ENCODE measurements at places on chromosomes 2 and 18. TPM values are rescaled to one million over a fixed set of nuclear protein-coding genes. Genes with fewer than 3 reads are reported as not detected.

DNA sequence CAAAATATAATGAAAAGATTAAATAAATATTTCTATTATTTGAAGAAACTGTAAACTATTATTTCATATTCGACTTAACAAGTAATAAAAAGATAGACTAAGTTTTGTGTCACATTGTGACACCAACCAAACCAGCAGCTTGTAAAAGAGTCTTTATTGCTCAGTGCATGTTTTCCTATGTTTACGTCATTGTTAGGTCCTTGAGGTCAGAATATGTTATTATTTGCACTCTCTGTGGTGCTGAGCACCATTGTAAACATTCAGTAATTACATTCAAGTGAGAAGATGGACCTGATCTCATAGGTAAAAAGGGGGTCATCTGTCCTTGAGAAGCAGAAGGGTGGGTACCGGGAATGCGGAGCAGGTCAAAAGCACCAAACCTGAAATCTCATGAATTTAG, 1999.1 kb upstream of the CELF4 start:
- H3K4me1 ChIP-seq: no peaks in the 10 kb centered on the region
- H3K27ac ChIP-seq: no peak overlapping the region
- H3K4me3 ChIP-seq: no peak overlapping the region
- no peaks in the 10 kb centered on the region for H3K36me3 ChIP-seq
- no peaks in the 10 kb centered on the region for H3K27me3 ChIP-seq

GRCh38 chr2:177573120-177573519, 180.5 kb downstream of the AGPS start:
- H3K4me1 ChIP-seq: no peaks in the 10 kb centered on the region
- no peak overlapping the region for H3K4me3 ChIP-seq
- no peaks in the 10 kb centered on the region for H3K27me3 ChIP-seq
- no peak for DNase-seq
- no peak overlapping the region for H3K27ac ChIP-seq

- H3K27me3 ChIP-seq: peaks cover 7% of the 10 kb centered on the region
- H3K27ac ChIP-seq: no peak overlapping the region
- no peaks in the 10 kb centered on the region for H3K4me1 ChIP-seq
- no peak for DNase-seq
Measured at GRCh38 chr2:172978063-172978383, 97.6 kb upstream of the MAP3K20 start.

- no peaks in the 10 kb centered on the region for H3K27me3 ChIP-seq
- peak; percentile 30 for DNase-seq
- no peak overlapping the region for H3K27ac ChIP-seq
- H3K4me3 ChIP-seq: no peak overlapping the region
Measured at GRCh38 chr2:149715005-149715592, 127.5 kb upstream of the MMADHC start.

DNA sequence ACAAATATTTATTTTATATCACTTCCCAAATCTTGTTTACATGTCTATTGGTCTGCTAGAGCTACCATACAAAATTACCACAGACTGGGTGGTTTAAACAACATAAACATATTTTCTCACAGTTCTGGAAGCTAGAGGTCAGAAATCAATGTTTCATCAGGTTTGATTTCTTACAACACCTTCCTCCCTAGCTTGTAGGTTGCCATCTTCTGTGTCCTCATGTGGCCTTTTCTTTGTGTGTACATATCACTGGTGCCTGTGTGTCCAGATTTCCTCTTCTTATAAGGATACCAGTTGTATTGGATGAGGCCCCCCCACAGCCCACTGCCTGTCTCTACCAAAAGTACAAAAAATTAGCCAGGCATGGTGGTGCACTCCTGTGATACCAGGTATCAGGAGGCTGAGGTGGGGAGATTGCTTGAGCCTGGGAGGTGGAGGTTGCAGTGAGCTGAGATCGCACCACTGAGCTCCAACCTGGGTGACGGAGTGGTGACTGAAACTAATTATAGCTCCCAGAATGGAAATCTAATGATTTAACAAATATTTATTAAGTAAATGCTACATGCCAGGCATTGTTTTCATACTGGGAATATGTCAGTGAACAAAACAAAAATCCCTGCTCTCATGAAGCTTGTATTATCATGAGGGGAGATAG, 13.6 kb downstream of the EML4 start:
- no peak overlapping the region for H3K27ac ChIP-seq
- H3K36me3 ChIP-seq: no peaks in the 10 kb centered on the region
- H3K4me3 ChIP-seq: no peak overlapping the region
- peaks cover 83% of the 10 kb centered on the region for H3K4me1 ChIP-seq
- H3K27me3 ChIP-seq: no peaks in the 10 kb centered on the region

GRCh38 chr2:234911271-234911670, 40.5 kb upstream of the SH3BP4 start:
- H3K36me3 ChIP-seq: no peaks in the 10 kb centered on the region
- no peak overlapping the region for H3K4me3 ChIP-seq

DNA sequence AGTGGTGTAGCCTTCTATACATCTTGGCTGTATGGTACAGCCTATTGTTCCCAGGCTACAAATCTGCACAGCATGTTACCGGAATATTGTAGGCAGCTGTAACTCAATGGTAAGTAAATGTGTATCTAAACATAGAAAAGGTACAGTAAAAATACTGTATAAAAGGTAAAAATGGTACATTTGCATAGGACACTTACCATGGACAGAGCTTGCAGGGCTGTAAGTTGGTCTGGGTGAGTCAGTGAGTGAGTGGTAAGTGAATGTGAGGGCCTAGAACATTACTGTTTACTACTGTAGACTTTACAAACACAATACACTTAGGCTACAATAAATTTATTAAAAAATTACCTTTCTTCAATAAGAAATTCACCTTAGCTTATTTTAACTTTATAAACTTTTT, 3.7 kb upstream of the MRPS9 start:
- DNase-seq: no peak
- H3K4me3 ChIP-seq: no peak overlapping the region
- no peak overlapping the region for H3K27ac ChIP-seq
- H3K36me3 ChIP-seq: no peaks in the 10 kb centered on the region
- H3K27me3 ChIP-seq: no peaks in the 10 kb centered on the region
- peaks cover 12% of the 10 kb centered on the region for H3K4me1 ChIP-seq

GRCh38 chr2:180219491-180219890, 212.4 kb upstream of the CWC22 start:
- DNase-seq: no peak
- H3K4me3 ChIP-seq: no peak overlapping the region
- no peaks in the 10 kb centered on the region for H3K4me1 ChIP-seq
- no peak overlapping the region for H3K27ac ChIP-seq
- H3K36me3 ChIP-seq: no peaks in the 10 kb centered on the region

DNA sequence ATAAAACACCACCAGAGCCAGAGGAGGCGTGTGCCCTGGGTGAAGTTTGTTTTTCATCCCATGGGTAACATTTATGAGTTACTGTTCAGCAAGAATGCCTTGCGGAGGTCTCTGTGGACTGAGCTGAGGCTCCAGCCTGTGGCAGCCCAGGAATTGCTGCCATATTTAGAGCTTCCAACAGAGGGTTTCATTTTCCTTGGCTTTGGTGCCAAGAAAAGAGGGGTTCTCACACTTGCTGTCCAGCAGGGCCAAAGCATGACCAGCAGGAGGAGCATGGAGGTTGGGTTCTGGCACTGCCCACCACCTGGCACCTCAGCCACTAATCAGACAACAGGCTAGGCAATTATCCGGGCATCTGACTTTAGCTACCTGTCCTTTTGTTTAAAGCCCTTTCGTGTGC, 36.7 kb downstream of the EPAS1 start:
- H3K27me3 ChIP-seq: no peaks in the 10 kb centered on the region
- H3K36me3 ChIP-seq: no peaks in the 10 kb centered on the region
- DNase-seq: no peak
- H3K4me1 ChIP-seq: peaks cover 90% of the 10 kb centered on the region

DNA sequence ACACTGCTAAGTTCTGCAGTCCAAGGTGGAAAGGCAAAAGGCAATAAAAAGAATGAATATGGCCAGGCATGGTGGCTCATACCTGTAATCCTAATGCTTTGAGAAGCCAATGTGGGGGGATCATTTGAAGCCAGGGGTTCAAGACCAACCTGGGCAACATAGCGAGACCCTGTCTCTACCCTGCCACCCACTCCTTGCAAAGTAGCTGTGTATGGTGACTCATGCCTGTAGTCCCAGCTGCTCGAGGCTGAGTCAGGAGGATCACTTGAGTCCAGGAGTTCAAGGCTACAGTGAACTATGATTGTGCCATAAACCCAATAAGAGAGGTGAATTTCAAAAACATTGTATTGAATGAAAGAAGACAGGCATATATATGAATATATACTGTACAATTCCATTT, 2.4 kb downstream of the MYL12B start:
- H3K4me1 ChIP-seq: peaks cover 66% of the 10 kb centered on the region
- no peak overlapping the region for H3K4me3 ChIP-seq
- H3K27me3 ChIP-seq: no peaks in the 10 kb centered on the region
- no peak for DNase-seq
- no peak overlapping the region for H3K27ac ChIP-seq
- H3K36me3 ChIP-seq: no peaks in the 10 kb centered on the region

DNA sequence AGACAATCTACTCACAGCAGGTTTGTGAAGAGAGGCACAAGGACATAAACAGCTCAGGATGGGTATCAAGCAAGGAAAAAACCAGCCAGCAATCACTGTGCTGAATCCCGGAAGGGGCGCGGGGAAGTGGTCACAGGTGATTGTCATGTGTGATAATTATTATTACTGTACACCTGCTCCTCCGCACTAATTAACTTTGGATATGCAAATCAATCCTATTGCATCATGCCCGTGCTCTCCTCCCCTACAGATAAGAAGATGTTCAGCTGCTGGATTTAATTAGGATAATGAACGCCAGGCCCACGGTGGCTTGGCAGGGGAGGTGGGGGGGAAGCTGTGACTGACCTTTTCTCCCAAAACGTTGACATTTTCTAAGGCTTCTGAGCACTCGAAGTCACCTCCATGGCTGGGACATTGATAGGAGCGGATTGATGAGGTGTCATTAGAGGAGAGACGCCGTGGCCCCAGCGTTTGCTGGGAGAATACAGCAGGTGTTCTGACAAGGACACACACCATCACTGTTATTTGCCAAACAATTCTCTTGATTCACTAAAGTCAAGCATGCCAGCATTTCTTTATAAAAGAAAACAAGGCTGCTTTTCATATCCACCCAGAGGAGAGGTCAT, 160.3 kb upstream of the VRK2 start:
- no peak overlapping the region for H3K4me3 ChIP-seq
- no peaks in the 10 kb centered on the region for H3K4me1 ChIP-seq
- no peaks in the 10 kb centered on the region for H3K36me3 ChIP-seq
- DNase-seq: no peak

- no peaks in the 10 kb centered on the region for H3K27me3 ChIP-seq
- H3K36me3 ChIP-seq: no peaks in the 10 kb centered on the region
- H3K4me1 ChIP-seq: no peaks in the 10 kb centered on the region
- no peak for DNase-seq
- H3K27ac ChIP-seq: no peak overlapping the region
Measured at GRCh38 chr2:56505885-56506284, 322.1 kb downstream of the CCDC85A start.

GRCh38 chr18:49481317-49481716, 5.7 kb downstream of the C18orf32 start:
- no peak for DNase-seq
- no peaks in the 10 kb centered on the region for H3K27me3 ChIP-seq
- no peak overlapping the region for H3K4me3 ChIP-seq
- peaks cover 36% of the 10 kb centered on the region for H3K4me1 ChIP-seq

DNA sequence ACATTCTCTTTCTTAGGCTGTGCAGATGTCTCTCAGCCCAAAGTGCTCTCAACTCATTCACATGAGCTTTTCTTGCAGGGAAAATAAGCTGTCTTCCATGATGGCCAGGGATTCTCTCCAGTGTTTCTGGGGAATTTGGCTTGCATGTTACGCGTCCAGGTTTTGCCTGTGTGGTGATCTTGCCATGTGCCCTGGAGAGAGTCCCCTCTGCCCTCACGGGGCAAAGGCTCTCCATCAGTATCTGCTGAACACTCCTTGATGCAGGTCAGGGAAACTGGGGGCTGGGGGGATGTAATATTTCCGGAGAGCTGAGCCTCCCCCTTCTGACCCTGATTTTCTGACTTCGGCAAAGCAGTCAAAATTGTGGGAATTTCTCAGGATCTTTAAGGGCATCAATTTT, 87.6 kb downstream of the ACKR3 start:
- DNase-seq: no peak
- H3K27ac ChIP-seq: no peak overlapping the region

DNA sequence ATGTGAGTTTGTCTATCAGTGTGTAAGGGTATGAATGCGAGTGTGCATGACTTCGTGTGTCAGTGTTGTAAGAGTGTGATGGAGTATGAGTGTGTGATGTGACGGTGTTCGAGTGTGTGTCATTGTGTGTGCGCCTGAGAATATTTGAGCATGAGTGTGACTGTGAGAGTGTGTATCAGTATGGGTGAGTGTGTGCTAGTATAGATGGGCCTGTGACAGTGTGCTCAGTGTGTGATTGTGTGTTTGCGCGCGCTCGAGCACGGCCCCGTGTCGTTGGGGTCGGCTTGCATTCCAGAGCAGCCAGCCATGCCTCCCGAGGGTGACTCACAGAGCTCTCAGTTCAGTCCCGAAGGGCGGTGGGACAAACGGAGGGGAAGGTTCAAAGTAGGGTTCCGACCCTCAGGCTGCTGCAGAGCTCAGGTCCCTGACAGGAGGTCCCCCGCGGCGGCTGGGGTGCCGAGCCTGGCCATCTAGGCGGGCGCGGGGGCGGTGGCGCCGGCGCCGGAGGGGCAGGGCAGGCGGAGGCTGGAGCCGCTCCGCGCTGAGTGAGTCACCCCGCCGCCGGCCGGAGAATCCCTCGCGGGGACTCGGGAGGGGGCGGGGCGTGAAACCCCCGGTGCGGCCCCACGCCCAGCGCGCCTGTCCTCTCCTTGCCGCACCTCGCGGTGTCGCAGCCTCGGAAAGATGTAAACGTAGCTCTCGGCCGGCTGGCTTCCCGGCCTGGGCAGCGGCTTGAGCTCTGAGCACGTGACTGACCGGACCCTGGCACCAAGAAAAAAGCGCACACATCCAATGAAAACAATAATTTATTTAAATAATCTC, 3.8 kb downstream of the DLX2 start:
- H3K36me3 ChIP-seq: no peaks in the 10 kb centered on the region
- H3K4me1 ChIP-seq: peaks cover 90% of the 10 kb centered on the region
- H3K4me3 ChIP-seq: peak overlapping the region; percentile 13
- peaks cover 100% of the 10 kb centered on the region for H3K27me3 ChIP-seq
- no peak for DNase-seq

DNA sequence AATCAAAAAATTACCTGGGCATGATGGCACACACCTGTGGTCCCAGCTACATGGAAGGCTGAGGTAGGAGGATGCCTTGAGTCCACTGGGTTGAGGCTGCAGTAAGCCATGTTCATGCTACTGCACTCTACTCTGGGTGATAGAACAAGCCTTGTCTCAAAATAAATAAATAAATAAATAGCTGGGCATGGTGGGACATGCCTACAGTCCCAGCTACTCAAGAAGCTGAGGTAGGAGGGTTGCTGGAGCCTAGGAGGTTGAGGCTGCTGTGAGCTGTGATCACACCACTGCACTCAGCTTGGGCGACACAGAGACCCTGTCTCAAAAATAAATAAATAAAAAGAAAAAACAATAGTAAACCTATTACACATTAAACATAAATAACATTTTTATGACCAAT, 3.0 kb downstream of the AP1S3 start:
- H3K27me3 ChIP-seq: no peaks in the 10 kb centered on the region
- H3K27ac ChIP-seq: no peak overlapping the region
- H3K4me1 ChIP-seq: peaks cover 12% of the 10 kb centered on the region
- no peaks in the 10 kb centered on the region for H3K36me3 ChIP-seq
- DNase-seq: no peak
- H3K4me3 ChIP-seq: no peak overlapping the region

GRCh38 chr18:74465775-74466174, 8.7 kb upstream of the DIPK1C start:
- H3K27me3 ChIP-seq: no peaks in the 10 kb centered on the region
- H3K27ac ChIP-seq: no peak overlapping the region
- no peaks in the 10 kb centered on the region for H3K36me3 ChIP-seq
- no peaks in the 10 kb centered on the region for H3K4me1 ChIP-seq
- no peak overlapping the region for H3K4me3 ChIP-seq

The TBR1 gene
- total RNA-seq: not detected

The RAB17 gene
- 8.8 TPM for total RNA-seq
